ENCODE measurements at places on chromosomes 2 and 18.

GRCh38 chr18:76274468-76275289 lies 220.4 kb downstream of the ZNF516 start:
- no peak for DNase-seq

GRCh38 chr2:218961651-218962570 lies 2.4 kb downstream of the CDK5R2 start:
- peak; percentile 51 for DNase-seq

GRCh38 chr2:105561401-105561800 lies 162.6 kb upstream of the FHL2 start:
- no peak for DNase-seq

DNA sequence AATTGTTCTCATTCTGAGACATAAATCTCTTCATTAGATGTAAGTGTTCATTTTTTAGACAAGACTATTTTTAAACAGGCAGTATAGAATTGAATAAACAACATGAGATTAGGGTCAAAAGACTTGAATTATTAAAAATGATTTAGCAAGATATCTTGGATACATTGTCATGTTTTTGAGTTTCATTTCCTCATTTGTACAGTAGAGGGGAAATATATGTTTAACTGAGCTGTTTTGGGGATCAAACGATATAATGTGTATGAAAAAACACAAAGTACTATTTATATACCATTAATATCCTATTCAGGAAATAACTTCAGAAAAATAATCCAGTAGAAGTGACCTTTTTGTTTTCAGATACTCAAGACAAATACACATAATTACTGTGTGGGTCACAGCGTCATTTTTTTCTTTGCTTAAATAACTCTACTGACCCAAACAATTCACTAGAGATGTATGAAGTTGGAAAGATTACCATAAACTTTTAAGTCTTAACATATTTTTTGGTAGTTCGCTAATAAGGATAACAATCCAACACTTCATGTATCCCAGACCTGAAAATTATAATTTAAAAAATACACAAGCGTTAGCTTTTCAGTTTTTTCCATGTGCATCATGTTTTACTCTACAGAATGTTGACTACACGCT lies 896 bp upstream of the ASXL3 start:
- no peak for DNase-seq

GRCh38 chr2:63850649-63851048 lies 9.0 kb downstream of the UGP2 start:
- no peak for DNase-seq

GRCh38 chr2:42752314-42752713 lies 11.6 kb downstream of the OXER1 start:
- peak; percentile 69 for DNase-seq

DNA sequence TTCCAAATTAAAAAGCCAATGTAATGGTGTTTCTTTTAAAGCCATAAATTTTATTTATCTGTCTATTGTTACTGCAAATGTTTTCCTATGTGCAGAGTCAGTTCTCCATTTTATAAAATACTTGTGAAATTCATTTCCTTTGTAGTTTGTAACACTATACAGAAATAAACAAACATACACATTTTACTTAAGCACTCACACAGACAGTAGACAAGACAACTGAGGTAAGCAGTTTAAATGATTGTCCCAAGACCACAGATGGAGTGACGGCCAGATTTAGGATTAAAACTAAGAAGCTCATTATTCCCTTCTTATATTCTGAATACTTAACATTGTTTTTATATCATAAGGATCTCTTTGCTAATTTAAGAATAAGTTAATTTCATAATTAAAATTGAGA lies 100.9 kb downstream of the BAZ2B start:
- no peak for DNase-seq

DNA sequence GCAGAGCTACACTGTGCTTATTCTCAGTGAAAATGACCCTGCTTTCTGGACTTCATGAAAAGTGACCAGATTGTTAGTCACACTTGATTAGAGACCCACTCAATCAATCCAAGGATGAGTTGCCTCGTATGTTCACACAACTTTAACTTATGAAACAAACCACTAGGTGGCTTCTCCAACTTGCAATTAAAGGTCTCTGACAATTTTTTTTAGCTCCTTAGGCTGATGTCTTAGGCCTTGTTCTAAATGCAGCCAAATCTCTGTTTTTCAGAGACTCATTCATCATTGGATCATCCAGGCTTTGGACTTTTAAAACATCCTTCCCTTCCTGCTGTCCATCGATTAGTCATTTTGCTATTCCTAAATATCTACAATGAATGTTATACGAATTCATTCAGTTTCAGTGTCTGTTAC lies 63.4 kb downstream of the MREG start:
- peak; percentile 50 for DNase-seq

GRCh38 chr2:32688541-32688940 lies 60.7 kb downstream of the TTC27 start:
- peak; percentile 33 for DNase-seq

GRCh38 chr2:60481257-60481656 lies 72.2 kb downstream of the BCL11A start:
- DNase-seq: no peak

DNA sequence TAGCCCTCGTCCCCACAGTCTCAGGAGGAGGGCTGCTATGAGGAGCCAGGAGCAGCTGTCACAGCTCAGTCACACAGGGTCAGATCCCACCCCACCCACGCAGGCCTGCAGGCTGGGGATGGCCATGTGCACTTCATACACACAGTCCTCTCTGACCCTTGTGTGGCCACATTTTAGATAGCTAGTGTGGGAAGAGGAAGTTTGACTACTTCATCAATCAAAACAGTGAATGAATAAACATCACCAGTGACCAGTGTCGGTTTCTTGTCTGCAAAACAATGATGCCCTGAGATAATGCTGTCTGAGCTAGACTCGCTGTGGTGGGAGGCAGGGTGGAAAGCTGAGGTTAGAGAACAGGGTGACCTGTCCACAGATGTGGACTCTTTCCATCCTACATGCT lies 107.1 kb downstream of the PIEZO2 start:
- DNase-seq: no peak

- no peak for DNase-seq
Observed at GRCh38 chr18:767961-768360, 44.1 kb downstream of the YES1 start.

- DNase-seq: no peak
Observed at GRCh38 chr2:231689124-231689893, 19.0 kb upstream of the PTMA start.

GRCh38 chr2:3620834-3621233 lies 25.9 kb downstream of the COLEC11 start:
- DNase-seq: no peak

DNA sequence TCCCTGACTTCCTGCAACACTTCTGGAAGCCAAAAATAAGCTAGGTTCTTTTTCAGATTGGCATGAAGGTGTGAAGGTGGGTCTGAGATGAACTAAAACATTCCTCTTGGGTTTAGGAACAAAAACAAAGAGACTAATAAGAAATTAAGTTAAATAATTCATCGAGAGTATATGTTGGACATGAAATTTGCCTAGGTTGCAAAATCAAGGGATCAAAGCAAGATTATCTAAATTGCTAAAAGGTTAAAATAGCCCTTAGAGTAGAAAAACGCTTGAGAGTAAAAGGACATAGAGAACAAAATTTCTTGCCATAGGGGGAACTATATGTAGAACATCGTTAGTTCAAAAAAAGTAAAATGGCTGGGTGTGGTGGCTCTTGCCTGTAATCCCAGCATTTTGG lies 845.9 kb upstream of the NXPH2 start:
- no peak for DNase-seq

DNA sequence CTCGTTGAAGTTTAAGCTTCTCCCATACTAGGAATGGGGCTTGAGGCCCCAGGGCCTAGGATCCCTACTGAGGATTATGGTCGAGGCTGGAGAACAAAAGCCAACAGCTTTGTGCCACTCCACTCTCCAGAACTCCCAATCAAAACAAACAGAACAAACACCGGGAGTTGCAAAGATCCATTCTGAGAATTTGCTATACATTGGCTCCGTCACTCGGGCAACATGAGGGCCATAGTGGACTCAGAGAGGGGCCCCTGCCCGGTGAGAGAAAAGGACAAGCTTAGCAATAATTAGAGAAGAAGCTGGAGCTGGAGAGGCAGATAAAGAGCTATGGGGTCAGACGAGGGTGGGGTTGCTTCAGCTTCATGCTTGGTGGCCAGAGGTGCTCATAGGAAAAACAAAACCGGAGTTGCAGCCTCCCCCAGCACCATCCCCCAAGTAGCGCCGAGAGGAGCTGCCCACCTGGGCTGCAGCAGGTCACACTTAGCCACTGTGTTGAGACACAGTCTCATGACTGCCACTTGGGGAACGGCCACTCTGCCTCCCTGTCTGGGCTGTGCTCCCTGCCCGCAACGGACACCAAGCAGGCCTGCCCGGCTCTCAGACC lies 142.3 kb upstream of the HAAO start:
- DNase-seq: no peak

DNA sequence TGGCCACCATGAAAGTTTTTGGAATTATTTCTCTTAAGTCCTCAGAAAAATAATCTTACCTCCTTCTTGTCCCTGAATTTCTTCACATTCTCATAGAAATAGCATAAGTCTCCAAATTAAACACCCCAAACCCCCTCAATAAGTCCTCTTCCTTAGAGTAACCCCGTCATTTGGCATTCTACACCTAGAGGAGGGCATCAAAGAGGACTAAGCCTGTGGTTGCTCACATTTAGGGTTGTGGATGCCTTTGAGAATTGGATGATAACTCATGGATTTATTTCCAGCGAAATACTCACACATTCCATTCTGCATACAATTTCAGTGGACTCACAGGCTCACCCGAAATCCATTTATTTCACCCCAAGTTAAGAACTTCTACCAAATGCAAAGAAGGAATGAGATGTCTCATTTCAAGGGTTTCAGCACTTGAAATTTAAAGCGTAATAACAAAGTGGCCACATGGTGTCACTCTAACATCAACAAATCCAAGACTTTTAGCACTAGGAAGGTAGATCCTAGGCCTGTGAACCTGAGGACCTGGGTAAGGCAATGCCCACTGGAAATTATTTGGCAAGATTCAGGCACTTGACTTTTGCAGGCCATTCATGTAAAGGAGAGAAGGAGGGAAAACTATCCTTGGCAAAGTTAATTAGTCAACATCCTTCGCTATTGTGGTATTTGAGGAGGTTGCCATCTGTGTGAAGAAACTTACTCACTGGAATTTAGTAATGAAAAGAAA lies 24.6 kb downstream of the DYTN start:
- DNase-seq: peak; percentile 56

GRCh38 chr18:79402977-79403722 lies 7.4 kb downstream of the NFATC1 start:
- DNase-seq: no peak

- no peak for DNase-seq
Observed at GRCh38 chr2:110729106-110729505, 3.3 kb upstream of the ACOXL start.

GRCh38 chr2:134170294-134170693 lies 83.6 kb upstream of the MGAT5 start:
- no peak for DNase-seq

DNA sequence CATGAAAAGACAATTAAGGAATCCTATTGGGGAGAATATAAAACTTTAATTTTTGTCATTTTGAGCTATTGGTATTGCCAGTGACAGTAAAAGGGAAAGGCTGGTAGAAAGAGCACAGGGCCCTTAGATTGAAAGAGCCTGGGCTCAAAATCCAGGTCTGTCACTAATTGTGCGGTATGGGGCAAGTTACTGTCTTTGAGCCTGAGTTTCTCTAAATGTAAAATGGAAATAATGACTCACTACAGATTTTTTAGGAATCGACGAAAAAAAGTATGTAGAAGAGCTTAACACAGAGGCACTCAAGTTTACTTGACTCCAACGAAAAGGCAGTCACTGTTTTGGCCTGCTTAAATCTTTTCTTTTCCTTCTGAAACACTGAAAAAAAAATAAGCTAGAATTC lies 7.0 kb downstream of the NDUFV2 start:
- DNase-seq: no peak

GRCh38 chr2:57460396-57461276 lies 586.0 kb upstream of the VRK2 start:
- DNase-seq: no peak

DNA sequence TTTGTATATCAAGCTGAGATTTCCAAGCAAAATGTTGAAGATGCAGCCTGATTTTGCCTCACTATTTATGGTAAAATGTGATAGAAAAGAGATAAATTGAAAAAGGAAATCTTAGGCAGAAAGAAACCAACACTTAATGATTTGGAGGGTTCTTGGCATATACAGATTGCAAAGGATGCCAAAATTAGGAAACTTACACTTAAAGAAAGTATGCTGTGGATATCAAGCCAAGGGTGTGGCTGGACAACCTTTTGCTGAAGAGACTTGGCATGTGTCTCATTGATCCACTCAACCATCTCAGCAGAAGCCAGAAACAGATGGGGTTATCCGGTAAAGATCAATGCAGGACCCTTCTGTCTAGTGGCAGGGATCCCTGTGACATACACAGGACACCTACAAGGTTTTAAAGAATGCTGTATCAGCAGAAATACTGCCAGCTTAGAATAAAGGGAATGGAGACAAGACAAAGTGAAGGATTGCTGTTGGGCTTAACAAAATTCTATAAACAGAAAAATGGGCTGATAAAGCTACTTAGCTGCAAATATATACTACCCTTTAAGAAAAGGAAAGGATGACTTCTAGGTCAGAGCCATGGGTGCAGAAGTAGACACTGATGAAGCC lies 107.3 kb upstream of the CYP26B1 start:
- DNase-seq: no peak

DNA sequence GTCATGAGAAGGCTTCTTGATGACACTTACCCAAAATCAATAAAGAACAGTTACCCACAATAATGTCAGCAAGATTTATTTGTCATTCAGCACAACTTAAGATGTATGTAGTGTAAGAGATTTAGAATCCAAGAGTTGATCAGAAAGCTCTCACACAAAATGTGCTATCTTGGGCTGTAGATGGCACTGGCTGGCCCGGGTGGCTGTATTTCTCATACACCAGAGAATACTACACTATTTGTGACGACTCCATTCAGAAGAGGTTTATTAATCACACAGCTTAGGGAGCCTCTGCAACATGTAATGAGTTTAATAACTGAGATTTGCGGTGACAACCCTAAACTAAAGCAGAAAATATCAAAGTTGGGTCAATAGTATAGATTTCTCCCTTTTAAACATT lies 530.4 kb upstream of the KLHL29 start:
- DNase-seq: no peak

DNA sequence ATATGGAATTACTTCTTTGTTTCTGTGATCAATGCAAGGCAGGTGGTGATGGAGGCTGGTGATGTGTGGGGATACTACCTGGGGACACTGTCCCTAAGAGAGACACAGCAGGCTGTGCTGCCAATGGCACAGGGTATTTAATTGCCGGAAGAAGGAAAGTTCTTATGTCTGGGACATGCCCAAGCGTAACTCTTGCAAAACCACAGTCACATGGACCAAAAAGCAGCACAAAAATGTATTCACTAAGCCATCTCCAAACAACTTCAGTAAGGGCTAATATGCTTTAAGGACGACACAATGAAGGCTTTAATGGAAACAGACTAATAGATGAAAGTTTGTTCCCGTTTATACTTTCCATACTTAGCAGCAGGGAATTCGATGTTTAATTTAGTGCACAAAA lies 49.7 kb upstream of the AP1S3 start:
- DNase-seq: no peak

DNA sequence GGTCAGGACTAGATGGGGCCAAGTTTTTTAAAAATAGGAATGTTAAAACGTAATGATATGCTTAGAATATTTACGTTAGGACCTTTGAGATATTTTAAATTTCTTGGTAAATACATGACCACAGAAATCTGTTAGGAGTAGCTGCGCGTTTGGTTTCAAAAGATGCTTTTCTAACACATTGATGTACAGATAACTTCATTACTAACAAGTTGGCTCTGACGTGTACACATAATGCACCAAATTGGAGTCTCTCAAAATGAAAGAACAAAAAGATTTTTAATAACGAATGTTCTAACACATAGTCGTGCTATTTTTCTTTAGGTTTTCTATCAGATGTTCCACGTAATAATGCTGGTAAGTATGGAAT lies 608 bp downstream of the PHOSPHO2 start:
- no peak for DNase-seq

All from GM13977 (cell line).